ENCODE measurements at places on chromosomes 12 and 14.

DNA sequence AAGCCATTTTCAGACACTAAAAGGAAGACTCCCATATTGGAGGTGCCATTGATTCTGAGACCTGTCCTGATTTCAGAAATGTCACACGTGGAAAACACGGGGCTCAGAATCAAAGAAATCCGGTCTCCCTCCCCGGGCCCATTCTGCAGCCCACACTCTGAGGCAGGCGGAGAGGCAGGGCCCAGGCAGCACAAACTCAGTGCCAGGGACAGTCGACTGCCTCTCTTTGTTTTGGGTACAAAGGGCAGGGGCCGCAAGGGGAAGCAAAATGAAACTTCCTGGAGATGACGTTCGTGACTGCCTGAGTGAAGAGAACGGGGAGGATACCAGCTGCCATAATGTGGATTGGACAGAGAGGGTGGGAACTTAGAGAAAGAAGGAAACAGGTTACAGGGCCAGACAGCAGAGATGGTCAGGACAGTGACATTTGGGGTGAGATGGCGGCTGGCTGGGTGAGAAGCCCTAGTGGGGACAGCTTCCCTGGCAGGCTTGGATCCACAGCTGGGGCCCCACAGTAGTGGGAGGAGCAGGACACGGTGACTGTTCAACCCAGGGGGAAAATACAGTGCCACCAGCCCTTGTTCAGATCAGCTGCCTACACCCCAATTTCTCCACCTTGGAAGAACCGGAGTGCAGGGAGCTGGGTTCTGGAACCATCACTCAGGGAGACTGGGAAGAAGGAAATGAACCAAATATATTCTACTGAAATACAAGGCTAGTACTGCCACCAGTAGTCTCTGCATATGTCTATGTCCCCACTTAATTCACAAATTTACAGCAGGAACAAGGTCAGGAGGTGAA is 8.1 kb downstream of the GAPDH start:
- no peak for DNase-seq

- DNase-seq, result no peak
These were observed 9.2 kb downstream of the MRPL42 start for GRCh38 chr12:93476555-93476954.

DNA sequence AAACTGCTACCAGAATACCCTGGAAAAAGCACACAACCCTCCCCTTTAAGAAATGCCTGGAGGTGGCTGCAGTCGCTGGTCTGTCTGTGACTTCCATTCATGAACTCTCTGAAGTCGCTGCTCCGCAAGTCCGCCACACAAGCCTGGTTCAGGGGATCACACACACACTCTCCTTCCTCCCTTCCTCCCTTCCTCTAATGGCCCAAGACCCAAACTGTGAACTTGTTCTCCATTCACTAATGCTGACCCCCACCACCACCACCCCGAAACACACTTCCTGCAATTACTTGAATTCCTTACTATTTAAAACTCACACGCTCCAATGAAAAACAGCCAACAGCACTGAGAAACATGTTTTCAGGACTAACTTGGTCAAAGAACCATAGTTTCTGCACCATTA is 1.0 kb upstream of the LMO3 start:
- no peak for DNase-seq

DNA sequence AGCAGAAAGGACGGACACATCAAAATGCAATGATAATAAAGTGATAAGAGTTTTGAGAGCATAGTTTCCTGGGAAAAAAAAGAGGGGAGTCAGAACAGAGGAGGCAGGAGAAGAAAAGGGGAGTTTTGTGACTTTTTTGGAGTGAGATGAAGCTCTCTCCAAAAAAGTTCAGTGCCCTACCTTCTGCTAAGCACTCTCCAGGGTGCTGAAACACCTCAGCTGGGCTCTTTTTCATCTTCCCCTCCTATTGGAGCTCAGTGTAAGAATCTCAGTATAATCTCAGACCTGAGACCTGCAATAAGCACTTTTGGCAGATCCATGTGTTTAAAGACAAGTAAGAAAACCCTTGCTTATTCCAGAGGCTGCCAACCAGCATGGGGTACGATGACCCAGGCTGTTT is 58.9 kb upstream of the SRRM4 start:
- no peak for DNase-seq

DNA sequence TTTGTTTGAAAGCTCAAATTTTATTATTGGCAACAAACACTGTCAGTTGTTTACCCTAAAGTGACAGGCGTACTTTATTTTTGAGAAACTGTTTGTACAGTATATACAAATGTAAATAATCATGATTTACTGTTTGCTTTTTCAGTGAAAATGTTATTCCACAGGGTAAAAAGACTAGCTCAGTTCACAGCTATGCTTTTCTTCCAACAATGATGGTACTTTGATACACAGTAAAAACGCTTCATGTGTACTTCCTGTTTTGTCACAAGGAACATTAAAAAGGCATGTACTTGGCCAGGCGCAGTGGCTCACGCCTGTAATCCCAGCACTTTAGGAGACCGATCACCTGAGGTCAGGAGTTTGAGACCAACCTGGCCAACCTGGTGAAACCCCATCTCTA is 53.7 kb downstream of the MON2 start:
- no peak for DNase-seq

DNA sequence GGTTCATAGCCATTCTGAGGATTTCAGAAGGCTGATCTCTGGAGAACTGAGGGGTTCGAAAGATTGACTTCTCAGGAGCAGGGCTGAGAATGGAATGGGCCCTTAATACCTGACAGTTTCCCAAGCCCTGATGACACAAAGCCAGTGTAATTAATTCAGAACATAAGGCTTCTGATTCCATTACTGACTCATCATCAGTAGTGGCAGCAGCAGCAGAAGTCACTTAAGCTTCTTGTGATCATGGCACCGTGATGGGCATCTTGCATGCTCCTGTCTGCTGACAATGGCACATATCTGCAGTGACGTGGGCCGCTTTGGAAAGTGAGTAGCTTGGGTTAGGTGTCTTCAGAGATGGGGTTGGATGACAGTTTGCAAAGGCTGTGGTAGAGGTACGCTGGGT is 38.2 kb upstream of the GSG1 start:
- no peak for DNase-seq

Data from stimulated activated CD4-positive, alpha-beta T cell treated with anti-CD3 and anti-CD28 coated beads, Interleukin-15, amount 100 ng/mL, for 24 hours (primary cell).